Left renal pelvis (tissue), 4 donors: ENCODE measurements at places on chromosomes 2 and 18.

- DNase-seq: no peak
These were observed 40.7 kb downstream of the INPP4A start for GRCh38 chr2:98485453-98485755.

GRCh38 chr2:127593228-127594115, 52.5 kb upstream of the GPR17 start:
- DNase-seq: no peak

DNA sequence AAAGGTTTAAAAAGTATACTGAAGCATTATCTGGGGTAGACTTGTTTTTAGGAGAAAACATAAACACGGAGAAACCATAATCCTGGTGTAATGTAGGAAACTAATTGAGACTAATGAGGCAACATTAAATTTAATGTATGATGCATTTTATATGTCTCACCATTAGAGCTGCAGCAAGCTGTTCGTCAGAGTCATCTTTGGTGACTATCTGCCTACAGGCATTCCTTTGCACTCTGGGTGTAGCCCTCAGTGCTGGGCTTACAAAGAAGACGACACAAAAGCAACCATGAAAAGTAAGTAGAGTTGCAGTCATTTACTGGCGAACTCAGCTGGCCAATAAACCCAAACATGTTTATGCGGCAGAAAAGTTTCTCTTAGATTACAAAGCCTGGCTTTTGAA, 415.3 kb upstream of the ZEB2 start:
- no peak for DNase-seq

- DNase-seq: no peak
These were observed 452.4 kb downstream of the LRATD1 start for GRCh38 chr2:15084826-15085489.

DNA sequence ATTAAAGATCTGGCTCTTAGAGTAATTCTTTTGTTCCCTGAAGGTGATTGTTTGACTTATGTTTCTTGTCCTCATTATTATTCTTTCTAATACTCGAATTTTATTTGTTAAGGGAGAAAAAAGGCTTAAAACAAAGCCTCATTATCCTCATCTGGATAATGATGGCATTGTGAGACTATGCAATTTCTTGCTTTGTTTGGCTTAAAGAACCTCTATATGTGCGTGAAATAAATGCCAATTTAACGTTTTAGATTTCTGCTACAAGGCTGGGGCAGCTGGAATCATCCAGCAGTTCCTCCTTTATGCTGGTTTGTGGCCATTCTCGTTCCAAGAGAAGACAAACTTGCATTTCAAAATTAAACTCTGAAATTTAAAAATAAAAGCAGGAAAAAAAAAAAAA, 4.9 kb upstream of the DPYSL5 start:
- no peak for DNase-seq

DNA sequence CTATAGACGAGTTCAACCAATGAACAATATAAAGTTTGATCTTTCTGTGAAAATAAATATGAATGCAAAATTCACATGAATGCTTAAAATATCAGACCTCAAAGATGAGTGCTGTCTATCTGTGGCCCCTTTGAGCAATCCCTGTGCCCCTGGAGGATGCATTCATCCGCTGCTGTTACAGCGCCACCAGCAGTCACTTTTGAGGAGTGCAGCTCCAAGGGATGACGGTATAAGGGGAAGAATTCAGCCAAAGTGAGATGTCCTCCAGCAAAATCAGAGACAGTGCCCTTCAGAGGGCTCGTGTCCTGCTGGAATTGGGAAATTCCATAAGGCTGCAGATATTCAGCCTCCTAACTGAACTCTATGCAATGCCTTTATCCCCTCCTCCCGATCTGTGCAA, 12.0 kb upstream of the CHRNA1 start:
- DNase-seq: no peak
